ENCODE measurements at places on chromosomes 5 and 9.

DNA sequence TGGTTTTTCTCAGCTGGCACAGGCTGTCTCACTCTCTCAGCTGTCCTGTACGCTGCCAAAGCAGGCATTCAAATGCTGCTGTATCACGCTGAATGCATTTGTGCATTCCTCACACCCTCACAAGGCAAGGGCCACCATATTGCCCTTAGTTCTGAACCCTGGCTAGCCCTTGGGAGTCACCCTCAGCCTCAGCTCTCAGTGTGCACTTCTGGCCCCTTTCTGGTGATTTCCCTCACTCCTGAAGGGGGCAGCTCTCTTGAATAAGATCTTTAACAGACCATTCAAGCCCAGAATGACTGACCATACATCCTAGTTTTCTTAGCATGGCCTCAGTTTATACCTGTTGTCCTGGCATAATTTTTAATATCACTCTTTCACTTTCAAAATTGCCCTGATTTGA is 84.3 kb downstream of the HTR1A start:
- DNase-seq = no peak

DNA sequence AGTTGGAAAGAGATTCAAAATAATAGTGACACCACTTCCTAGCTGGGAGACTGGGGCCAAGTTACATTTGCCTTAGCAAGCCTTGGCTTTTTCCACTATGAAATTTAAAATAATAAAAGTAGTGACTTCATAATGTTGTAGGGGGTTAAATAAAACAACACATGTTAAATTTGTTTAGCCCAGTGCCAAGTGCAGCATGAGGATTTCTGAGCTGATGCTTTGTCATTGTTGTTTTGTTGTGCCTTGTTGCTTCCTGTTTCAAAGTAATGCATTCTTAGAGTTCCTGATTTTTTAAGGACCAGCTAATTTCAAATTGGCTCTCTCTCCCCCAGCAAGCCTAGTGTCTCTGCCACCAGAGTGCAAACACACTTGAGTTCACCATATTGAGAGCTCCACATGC is 270.7 kb upstream of the PAPPA start:
- no peak for DNase-seq

- DNase-seq = no peak
Measured at GRCh38 chr9:133111808-133112662, 9.0 kb downstream of the RALGDS start.

DNA sequence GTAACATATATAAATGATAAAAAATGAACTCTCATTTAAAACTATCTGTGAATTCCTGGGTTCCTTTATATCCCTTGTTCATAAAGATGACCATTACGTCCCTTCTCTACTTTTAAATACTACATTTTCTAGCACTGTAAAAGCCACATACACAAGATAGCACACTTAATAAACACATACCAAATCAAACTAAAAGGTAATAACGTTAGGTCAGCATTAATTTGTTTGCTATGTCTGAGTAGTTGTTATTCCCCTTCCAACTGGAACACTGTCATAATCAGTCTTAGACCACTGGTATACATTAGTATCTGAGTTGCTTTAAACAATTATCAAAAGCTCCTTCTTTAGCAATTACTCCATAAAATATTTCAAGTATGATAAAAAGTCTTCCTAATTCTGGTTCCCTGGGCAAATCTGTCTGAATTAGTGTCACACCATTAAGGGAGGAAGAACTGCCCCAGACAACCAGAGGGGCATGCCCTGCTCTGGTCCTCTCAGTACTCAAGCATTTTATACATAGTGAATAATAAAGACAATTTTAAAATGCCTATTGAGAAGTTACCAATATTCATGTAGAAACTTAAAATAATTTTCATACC is 98.1 kb downstream of the RAPGEF6 start:
- no peak for DNase-seq

- no peak for DNase-seq
Measured at GRCh38 chr5:56433039-56433617, 200.0 kb upstream of the ANKRD55 start.

- DNase-seq = no peak
Measured at GRCh38 chr9:2210201-2210600, 195.1 kb downstream of the SMARCA2 start.
